Foreskin fibroblast (primary cell): ENCODE measurements at places on chromosomes 16 and 17.

- DNase-seq: no peak
Measured at GRCh38 chr16:19718624-19718965, 524 bp downstream of the IQCK start.

DNA sequence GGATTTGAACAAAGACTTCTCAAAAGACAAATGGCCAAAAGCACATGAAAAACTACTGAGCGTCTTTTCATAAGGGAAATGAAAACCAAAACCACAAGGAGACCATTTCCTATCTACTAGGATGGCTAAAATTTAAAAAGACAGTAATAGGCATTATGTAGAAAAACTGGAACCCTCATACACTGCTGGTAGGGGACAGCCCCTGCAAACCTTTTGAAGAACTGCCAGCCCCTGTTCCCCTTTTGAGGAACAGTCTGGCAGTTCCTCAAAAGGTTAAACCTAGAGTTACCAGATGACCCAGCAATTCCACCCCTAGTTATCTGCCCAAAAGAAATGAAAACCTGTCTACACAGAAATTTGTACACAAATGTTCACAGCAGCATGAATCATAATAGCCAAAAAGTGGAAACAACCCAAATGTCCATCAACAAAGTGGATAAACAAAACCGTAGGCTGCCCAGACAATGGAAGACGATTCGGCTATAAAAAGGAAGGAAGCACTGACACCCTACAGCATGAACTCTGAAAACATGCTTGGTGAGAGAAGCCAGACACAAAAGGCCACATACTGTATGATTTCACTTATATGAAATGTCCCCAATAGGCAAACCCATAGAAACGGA is 22.9 kb downstream of the CDIP1 start:
- DNase-seq: no peak

GRCh38 chr17:41529491-41529915 is 1.4 kb upstream of the KRT19 start:
- no peak for DNase-seq

DNA sequence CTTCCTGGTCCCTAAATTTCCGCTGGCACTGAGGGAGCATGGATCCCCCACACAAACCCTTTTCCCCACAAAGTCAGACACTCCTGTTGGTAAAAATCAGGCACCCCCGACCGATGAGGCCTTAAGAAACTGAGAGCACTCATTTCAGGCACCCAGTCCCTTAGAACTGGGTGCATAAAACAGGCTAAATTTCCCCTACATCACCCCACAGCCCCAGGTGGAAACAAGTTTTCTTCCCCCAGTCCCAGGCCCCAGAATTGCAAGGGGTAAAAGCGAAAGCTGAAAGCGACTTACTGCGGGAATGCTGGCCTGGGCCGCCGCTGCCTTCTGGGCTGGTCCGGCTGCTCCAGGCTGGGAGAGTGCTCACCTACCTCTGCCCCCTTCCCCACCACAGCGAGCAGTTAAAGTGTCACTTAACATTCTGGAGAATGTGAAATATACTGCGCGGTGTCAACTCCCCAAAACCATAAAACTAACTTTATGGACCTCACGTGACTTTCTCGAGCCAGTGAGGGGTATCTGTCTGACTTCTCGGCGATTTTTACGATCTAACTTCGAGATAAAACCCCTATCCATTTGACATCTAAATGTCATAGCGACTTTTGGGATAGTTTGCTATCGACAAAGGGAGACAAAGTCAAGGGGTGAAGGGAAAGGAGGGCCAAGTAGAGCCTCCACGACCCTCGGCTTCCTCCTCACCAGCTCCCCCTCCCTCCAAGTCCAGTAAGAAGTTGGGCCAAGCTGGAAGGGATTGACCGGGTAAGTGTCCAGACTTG is at the start of gene HOXB3:
Gene HOXB3, minus strand, starts transcription at position 411 of the 776 bp plus-strand sequence. CDS start 37,767 bp downstream, outside the sequence.
- no peak for DNase-seq

DNA sequence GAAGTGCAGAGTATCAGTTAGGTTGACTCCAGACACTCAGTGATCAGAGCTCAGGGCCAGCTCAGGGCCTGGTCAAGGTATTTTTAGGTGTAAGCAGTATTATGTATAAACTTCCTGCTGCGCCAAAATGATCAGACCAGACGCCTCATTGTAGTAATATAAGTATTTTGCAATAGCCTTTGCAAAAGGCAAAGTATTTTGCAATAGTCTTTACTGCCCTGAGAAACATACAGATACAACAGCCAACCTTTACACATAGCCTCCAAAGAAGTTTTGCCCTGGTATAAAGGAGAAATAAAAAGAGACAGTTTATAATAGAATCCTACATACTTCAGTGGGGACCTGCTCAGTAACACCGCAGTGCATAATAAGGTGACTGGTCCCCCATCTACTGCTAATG is 333.0 kb upstream of the EEF2KMT start:
- no peak for DNase-seq

DNA sequence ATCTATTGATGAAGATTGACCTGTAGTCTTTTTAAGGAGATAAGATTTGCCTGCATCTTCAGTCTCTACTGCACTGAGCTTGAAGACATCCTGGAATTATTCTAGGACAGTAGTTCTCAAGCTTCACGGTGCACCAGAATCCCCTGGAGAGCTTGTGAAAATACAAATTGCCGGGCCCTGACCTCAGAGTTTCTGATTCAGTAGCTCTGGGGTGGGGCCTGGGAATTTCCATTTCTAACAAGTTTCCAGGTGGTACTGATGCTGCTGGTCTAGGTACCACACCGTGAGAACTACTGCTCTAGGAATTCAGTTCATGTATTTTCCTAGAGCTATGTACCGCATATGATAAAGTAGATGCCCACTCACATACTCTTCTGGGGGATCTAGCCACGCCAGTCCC is 246.1 kb downstream of the HS3ST3B1 start:
- DNase-seq: no peak

DNA sequence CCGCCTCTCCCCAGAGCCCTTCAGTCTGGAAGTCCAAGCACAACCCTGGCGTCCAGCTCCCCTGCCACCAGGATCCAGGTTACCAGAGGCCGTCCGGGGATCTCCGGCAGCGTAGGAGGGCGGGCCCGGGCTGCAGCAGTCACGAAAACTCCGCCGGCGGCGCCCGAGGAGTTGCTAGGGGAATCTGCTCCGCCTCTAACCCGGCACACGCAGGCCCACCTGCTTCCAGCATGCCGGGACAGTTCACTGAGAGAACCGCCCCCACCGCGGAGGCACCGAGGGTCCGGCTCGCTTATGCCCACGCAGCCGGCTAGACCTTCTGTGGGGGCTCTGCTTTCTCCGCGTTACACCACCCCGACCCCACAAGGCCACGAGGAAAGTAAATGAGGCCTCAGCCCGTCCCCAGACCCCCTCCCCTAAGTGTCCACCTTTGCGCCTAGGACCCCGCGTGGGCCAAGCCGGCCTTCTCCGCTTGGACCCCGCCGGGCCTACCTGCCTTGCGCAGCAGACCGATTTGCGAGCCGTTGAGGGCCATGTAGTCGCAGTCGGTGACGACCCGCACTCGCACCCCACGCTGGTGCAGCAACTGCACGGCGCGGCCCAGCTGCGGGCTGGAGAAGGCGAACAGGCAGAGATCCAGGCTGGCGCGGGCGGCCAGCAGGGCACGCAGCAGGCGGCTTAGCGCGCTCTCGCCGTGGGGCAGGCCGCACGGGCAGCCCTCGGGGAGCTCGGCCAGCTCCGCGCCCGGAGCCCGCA is 587 bp downstream of the PLD6 start:
- DNase-seq: peak; percentile 87

GRCh38 chr17:18980682-18981334 is 23.8 kb downstream of the FAM83G start:
- peak; percentile 67 for DNase-seq

DNA sequence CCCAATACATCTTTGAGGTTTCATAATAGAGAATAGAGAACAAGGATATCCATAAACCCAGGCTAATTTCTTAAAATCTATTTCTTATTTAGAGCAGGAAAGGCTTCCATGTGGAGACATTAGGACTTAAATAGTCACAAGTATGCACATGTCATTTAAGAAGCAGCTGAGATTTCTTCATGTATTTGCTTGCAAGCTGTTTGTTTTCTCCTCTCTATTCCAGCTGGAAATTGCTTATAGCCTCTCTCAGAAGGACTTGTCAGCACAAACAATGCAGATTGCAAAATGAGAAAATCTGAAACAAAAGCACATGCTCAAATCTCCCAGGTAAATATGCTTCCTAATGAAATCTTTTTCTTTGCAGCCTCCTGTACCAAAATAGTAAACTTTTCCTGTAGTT is 1473.1 kb downstream of the CDH8 start:
- DNase-seq: no peak

- no peak for DNase-seq
Measured at GRCh38 chr16:66959704-66960161, 1.3 kb upstream of the CES3 start.

DNA sequence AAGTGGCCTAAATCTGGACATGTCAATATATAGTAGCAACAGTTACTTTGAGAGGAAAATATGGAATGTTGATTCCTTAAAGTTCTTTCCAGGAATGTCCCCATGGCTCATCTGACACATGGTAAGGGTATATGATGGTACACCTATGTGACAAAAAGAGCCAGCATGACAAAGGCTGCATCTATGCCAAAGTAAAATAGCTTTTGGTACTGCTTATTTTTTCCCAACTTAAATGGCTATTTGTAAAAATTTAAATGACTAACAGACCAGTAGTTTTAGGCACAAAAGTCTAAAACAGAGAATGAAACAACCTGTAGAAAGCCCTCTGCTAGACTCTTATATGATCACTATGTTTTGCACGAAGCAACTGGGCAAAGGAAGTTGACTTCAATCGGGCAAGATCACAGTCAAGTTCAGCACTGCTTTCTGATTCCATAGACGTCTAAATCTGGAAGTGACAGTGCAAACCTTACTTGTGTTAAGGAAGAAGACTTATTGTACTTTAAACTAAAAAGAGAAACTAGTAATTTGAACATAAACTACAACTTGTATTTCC is 135.1 kb downstream of the SKAP1 start:
- no peak for DNase-seq

GRCh38 chr16:63581570-63581969 is 1540.3 kb downstream of the CDH11 start:
- DNase-seq: no peak

- DNase-seq: peak; percentile 97
Measured at GRCh38 chr17:835263-835662, 53.1 kb downstream of the MRM3 start.
